ENCODE measurements at places on chromosomes 3 and 15. TPM values are rescaled to one million over a fixed set of nuclear protein-coding genes. Genes with fewer than 3 reads are reported as not detected.

Gene CMTM8
- 4.0 TPM for total RNA-seq

DNA sequence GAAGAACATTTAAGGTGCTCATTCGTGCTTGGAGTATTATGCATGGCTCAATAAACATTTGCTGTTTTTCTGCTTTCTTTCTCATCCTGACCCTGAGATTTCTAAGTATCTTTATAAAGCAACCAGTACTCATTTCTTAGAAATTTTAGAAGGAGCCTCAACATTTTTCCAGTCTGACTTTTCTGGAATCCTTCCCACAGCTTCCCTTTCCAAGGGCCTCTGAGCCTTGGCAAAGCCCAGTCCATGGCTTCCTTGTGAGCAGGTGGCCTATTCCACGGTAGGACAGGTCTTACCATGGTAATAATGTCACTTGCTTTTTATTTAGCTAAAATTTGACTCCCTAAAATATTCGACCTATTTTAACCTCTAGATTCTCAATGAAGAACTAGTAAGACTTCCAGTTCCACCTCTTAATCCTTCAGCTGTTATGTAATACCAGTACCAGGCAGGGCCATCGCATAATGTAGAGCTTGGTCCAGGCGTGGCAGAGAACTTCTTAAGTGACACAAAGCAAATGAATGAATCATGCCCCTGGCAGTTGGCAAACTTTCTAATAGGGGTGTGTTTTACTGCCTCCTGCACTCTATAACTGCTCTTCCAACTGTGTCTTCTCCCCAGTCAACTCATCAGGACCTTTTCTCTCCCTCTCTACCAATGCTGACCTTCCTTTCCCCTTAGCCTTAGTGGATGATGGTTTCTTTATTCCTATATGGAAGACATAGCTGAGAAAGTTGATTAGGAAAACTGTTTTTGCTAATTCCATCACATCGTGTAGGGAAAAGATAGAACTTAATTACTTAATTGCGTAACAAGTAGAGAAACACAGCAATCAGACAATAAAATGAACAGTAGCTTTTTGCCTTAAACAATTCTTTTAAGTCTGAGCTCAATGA is 894 bp upstream of the TM4SF4 start:
- H3K27ac ChIP-seq = no peak overlapping the region
- H3K36me3 ChIP-seq = no peaks in the 10 kb centered on the region
- no peaks in the 10 kb centered on the region for H3K27me3 ChIP-seq
- no peak for DNase-seq
- peaks cover 14% of the 10 kb centered on the region for H3K4me1 ChIP-seq
- H3K4me3 ChIP-seq = no peak overlapping the region

DNA sequence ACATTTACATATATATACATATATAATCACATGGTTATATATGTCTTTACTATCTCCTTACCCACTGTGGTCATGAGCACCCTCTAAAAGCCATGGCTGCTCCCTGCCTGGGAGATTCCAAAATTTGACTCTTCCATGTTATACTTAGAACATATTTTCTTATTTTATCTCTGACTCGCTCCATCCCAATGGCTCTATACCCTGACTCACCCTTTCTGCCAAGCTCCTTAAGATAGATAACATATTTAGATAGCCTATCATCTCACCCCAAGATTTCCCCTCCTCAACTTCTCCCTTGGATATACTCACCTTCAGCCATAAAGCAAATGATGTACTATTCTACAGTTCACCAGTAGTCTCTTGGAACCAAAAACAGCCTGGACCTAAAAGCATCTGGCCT is 65.1 kb downstream of the CD200R1L start:
- no peak for DNase-seq
- no peak overlapping the region for H3K4me3 ChIP-seq
- H3K27me3 ChIP-seq = no peaks in the 10 kb centered on the region
- H3K36me3 ChIP-seq = no peaks in the 10 kb centered on the region

DNA sequence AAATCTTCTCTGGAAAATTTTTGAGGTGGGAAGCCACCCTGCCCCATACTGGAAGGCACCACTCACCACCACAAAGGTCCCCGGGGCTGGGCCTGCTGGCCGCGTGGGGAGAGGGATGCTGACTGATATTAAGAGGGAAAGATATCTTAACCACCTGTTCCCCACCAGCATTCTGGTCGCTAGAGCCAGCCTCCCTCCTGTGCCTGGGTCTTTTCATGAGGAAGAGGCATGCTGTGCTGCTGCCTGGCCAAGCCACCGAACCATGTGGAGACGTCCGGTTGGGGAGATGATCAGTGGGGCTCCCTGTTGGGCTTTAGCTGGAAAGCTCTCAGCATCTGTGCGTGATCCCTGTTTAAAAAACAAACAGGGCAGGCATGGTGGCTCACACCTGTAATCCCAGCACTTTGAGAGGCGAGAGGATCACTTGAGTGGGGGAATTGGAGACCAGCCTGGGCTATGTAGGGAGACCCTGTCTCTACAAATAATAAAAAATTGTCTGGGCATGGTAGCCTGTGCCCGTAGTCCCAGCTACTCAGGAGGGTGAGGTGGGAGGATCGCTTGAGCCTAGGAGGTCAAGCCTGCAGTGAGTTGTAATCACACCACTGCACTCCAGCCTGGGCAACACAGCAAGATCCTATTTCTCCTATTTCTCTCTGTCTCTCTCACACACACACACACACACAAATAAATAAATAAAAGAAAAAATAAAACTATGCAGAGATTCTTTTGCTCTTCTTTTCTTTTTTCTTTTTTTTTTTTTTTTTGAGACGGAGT is 1.0 kb downstream of the KLHL18 start:
- DNase-seq = no peak
- H3K36me3 ChIP-seq = peaks cover 20% of the 10 kb centered on the region
- H3K27ac ChIP-seq = peak overlapping the region; percentile 94
- peak overlapping the region; percentile 68 for H3K4me3 ChIP-seq
- no peaks in the 10 kb centered on the region for H3K27me3 ChIP-seq

DNA sequence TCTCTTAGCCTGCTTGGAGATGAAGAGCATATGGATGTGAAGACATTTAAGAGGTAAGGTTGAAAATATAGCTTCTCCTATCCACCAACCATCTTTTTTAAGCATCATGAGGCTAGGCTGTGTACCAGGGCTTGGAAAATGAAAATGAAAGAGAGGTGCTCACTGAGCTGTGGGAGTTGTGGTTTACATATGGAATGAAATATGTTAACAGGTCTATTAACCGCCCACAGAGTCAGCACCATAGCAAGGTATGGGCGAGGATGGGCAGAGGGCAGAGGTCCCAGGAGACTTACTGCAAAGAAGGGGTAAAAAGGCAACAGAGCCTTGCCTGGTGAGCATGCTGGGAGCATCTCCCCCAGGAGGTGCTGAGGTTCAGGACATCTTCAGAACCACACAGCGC is 273.1 kb downstream of the GABRG3 start:
- H3K4me1 ChIP-seq = no peaks in the 10 kb centered on the region
- H3K36me3 ChIP-seq = no peaks in the 10 kb centered on the region
- DNase-seq = no peak
- no peak overlapping the region for H3K4me3 ChIP-seq
- no peaks in the 10 kb centered on the region for H3K27me3 ChIP-seq

DNA sequence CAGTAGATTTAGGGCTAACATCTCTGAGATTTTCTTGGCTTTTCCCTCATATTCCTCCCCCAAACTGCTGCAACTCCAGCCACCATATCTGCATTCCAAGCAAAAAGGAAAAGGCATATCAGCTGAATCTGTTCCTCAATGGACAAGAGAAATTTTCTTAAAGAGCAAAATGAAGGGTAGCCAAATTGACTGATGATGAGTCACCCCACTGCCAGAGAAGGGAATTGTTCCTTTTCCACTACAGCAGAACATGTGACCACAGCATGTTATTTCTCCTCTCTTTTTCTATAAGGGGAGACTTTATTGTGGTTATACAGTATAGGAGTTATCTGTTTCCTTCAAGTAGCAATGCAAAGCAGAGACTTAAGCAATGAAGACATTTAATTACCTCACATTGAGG is 172.5 kb downstream of the MTHFS start:
- no peaks in the 10 kb centered on the region for H3K36me3 ChIP-seq
- H3K4me1 ChIP-seq = no peaks in the 10 kb centered on the region
- no peak overlapping the region for H3K27ac ChIP-seq
- no peak overlapping the region for H3K4me3 ChIP-seq

DNA sequence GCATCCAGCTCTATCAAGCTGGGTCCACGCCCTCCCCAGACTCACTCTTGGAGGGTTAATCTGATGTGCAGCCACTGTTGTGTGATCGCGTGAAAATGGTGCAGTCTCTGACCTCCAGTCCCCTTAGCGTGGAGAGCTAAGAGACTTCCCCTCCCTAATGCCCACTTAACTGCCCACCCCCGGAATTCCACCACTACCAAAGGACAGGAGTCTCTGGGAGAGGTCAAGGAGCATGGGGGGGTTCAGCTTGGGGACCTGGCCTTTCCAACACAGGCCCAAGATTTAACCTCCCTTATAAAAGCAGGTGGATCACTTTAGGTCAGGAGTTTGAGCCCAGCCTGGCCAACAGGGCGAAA is 48.8 kb downstream of the CCDC12 start:
- no peak overlapping the region for H3K4me3 ChIP-seq
- DNase-seq = no peak
- H3K36me3 ChIP-seq = peaks cover 3% of the 10 kb centered on the region
- H3K27ac ChIP-seq = no peak overlapping the region
- H3K27me3 ChIP-seq = no peaks in the 10 kb centered on the region
- H3K4me1 ChIP-seq = peaks cover 93% of the 10 kb centered on the region

DNA sequence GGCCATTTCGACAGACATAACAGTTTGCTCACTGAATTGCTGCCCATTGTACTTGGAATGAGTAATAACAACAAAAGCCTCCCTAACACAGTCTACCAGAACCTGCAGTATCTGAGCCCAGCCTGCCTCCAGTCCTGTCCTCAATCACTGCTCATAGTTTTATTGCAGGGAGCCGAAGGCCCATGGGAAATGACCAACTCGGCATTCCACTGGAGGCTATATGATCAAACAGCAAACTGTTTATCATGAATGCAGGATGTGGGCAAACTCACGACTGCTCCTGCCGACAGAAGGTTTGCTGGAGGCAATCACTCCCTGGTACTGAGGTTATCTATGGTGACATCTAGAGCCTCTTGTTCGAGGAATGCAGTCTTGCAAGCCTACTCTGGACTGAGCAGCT is 46.3 kb downstream of the LSM3 start:
- H3K27me3 ChIP-seq = no peaks in the 10 kb centered on the region
- H3K4me3 ChIP-seq = no peak overlapping the region
- no peaks in the 10 kb centered on the region for H3K4me1 ChIP-seq
- no peaks in the 10 kb centered on the region for H3K36me3 ChIP-seq
- no peak overlapping the region for H3K27ac ChIP-seq

- no peaks in the 10 kb centered on the region for H3K27me3 ChIP-seq
- no peak overlapping the region for H3K4me3 ChIP-seq
- no peaks in the 10 kb centered on the region for H3K36me3 ChIP-seq
- no peak overlapping the region for H3K27ac ChIP-seq
- DNase-seq = no peak
Observed at GRCh38 chr3:27141668-27142067, 227.5 kb downstream of the NEK10 start.

GRCh38 chr3:5466065-5466464 is 278.6 kb downstream of the EDEM1 start:
- no peaks in the 10 kb centered on the region for H3K27me3 ChIP-seq
- H3K27ac ChIP-seq = no peak overlapping the region
- H3K4me3 ChIP-seq = no peak overlapping the region
- no peak for DNase-seq
- H3K4me1 ChIP-seq = no peaks in the 10 kb centered on the region
- no peaks in the 10 kb centered on the region for H3K36me3 ChIP-seq

DNA sequence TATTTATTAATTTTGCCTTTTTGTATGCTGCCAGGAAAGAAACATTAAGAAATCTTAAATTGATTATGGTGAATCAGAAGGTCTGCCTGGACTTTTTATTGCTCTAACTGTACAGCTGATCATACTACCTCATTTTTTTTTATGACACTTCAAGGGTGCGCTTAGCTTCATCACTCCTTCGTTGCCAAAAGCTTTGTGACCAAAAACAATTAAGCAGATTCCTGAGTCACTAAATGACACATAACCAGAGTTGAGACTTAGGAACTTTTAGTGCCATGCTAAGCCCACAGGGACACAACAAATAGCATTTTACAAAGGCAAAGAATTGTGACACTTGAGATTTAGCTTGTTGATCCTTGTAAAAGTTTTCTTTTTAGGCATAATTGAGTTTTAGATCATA is 4.9 kb downstream of the ADIPOQ start:
- H3K27me3 ChIP-seq = no peaks in the 10 kb centered on the region
- no peaks in the 10 kb centered on the region for H3K4me1 ChIP-seq
- DNase-seq = no peak
- no peak overlapping the region for H3K4me3 ChIP-seq
- no peak overlapping the region for H3K27ac ChIP-seq
